ENCODE measurements at places on chromosomes 3 and 15.

- no peak for DNase-seq
Measured at GRCh38 chr3:159366476-159366875, 564.6 kb downstream of the MFSD1 start.

DNA sequence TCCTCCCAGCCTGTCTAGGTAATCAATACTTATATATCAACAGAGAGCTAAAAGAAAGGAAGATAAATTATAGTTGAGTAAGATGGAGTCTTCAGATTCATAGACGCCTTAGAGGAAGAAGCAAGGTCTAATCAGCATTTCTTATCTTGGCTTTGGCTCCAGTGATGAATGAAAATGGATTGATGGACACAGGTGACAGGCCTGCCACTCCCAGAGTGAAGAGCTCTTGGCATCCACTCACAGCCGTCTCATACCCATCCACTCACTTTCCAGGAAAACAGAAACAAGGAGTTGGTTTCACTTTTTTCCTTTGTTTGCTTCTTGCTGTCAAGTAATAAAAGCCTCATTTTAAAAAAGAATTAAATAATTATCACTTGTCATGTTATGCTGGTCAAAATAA, 168.2 kb downstream of the MFSD1 start:
- no peak for DNase-seq

GRCh38 chr3:71254281-71255057, 329.1 kb downstream of the FOXP1 start:
- DNase-seq: no peak

GRCh38 chr3:2861120-2861519, 249.1 kb downstream of the IL5RA start:
- DNase-seq: no peak

GRCh38 chr3:52001443-52001974, 5.8 kb upstream of the RPL29 start:
- peak; percentile 89 for DNase-seq

GRCh38 chr3:141796081-141796888, 33.1 kb downstream of the GRK7 start:
- DNase-seq: peak; percentile 71

DNA sequence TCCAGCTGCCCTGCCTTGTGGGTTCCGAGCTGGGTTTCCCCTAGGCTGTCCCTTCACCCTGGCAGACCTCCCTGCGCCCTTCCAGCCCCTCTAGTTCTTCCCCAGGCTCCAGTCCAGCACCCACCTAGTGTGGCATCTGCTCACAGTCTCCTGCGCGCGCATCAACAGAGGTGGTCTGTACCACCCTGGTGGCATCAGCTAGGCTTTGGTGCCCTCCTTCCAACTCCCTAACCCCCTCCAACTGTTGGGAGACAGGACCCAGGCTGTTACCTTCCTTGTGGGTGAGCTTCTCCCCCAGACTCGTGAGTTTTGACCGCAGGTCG, 8.0 kb downstream of the CALML4 start:
- no peak for DNase-seq

DNA sequence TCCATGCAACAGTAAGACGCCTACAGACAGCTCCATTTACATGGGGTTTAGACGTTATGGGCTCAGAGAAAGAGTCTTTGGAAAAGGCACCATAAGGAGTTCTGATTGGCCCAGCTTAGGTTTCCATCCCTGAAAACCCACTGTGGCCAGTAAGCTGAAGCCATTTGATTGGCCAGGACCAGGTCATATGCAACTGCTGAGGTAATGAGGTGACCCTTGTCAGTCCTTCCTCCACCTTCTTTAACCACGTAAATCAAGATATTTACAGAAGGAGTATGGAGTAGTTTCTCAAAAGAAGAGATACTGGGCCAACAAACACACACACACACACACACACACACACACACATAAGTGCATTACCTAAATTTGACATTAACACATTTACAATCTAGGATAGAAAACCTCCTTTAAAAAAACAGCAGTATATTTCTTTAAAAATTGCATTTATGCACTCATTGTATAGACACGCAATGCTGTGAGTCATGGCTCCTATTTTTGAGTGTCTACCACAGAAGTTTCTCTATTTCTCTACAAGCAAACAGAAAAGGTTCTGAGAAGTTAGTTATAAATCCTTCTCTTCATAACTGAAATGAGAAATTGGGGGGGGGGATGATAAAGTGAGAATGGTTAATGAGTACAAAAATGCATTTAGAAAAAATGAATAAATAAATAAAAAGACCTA, 16.3 kb upstream of the MB21D2 start:
- no peak for DNase-seq

DNA sequence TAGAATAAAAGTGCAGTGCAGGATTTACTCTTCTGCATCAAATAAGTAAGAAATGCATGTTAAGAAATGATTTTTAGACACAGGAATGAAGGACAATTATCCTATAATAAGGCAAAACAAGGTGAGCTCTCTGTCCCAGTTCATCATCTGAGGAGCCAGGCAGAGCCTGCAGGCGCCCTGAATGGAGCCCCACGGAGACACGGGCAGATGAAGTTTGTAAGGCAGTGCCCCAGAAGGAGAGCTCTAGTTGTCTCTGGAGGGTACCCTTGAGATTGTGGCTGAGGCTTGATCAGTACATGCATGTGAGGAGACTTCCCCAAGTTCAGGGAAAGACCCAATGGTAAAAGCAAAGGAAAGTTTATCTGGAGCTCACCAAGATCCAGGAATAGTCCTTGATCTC, 50.3 kb downstream of the ATP10A start:
- DNase-seq: no peak

DNA sequence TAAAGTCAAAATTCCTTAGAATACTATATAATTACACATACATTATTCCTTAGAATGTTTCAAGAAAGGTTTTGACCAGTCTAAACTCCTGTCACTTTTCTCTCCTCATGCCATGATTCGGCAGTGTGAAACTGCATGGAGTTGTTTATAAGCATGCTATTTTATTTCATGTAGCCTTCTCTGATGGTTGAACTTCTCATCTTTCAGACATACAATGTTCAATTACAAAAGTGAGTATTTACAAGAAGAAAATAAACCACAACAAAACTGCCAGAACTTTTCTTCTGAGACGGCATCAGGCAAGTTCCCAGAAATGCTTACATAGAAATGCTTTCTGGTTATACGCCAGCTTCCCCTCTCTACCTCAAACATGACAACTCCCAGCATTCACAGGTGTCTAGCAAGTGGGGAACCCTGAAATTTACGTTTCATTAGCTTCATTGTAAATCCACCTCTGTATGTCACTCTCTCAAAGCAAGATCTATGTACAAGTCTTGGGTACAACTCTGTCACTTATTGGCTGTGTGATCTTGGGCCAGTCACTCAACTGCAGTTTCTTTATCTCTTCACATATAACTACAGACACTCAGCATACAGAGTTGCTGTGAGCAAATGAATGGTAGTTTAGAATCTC, 42.7 kb downstream of the HDGFL3 start:
- no peak for DNase-seq

DNA sequence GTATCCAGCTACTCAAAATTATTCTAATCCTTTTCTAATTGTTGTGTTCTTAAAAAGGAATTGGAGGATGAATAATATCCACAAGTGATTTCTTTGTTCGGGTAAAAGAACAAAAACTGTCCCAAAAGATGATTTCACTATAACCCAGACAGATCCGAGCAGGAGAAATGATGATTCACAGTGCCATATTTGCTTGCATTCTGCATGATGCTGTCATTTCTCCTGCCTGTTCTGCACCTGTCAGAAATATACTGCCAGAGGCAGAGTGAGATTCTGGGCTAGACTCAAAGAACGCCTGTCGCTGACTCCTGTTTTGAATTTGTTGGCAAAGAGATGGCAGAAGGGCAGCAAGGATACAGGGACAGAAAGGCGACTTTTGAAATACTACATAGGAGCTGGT, 34.7 kb upstream of the SLC24A5 start:
- DNase-seq: no peak

DNA sequence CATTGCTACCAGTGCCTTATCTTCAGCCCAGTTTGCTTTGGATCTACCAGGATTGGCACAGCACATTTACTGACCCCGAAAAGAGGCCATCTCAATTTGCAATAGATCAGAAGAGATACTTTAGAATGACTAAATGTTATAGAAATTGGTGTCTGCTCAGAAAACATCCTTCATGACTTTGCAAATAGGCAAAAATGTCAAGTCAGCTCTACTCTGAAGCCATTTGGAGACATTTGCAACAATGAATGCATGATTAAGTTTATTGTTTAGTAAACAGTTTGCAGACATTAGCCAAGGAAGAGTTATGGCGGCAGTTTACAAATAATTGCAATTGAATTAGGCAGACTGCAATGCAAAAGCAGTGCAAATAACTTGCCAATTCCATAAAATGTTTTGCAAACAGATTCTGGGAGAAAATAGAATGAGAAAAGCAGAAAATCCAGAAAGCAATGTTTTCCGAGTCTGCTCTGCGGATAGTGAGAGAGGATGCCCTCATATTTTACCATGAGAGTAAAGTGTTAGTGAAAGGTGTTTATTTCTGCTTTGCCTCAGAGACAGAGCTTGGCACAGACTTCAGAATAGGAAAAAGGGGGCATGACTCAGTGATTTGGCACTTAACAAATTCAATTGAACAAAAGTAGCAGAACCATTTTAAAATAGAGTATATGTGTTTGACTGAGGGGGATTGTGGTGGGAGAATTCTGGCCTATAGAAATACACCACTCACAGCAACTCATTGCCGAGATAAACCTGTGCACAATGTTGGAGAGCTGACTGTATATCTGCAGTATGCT, 334.9 kb upstream of the NR2F2 start:
- no peak for DNase-seq

DNA sequence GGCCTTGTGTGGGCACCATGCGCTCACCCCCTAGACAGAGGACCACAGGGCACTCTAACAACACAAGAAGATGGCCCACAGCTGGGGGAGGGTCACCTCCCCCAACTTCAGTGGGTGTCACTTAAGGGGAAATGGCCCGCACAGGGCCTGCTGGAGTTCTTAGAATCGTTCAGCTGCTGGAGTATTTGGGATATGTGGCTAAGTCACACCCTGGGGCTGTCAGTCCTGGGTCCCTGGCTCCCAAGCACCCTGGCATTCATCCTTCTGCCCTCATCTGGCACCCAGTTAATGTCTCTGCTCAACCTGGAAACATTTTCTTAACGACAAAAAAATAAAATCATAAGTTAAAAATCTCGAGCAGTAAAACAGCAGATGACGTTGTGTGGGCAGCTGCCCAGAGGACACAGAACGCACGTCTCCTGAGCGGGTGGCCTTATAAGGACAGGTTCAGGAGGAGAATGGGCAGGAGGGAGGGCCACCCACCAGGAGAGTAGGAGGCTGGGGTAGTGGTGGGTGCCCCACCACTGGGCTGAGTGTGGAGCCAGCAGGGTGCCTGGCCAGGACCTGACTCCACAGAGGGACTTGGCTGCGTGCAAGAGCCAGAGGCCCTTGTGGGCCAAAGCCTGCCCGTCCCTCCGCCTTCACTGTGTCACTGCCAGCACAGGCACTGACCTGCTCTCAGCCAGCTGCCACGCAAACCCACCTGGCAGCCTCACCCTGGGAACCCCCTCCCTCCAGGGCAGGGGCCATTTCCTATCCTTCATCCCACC, 11.5 kb downstream of the KBTBD13 start:
- DNase-seq: no peak

DNA sequence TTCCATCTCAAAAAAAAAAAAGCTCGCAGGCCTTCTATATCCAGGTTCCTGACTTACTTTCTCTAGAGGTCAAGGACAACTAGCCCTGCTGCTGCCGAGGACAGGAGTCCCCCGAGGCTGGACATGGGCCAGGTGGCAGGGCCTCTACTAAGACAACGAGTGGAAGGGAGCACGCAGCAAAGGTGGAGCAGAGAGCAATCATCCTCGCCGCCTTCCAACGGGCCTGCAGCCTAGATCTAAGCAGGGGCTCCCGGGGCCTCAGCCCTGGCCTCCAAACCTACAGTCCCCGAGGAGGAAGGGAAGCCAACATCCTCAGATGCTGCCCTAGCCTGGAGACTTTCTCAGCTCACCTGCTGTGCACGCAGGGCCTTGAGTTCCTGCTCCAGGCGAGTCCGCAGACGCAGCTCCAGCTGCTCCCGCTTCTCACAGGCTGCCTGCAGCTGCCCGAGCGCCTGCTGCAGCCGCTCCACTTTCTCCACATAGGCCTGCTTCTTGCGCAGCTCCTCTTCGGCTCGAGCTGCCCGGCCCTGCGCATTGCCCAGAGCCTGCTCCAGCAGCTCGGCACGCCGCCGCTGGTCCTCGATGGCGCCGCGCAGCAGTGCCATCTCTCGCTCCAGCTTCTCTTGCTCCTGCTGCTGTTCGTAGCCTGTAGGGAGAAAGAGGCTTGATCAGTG, 12.9 kb downstream of the AMOTL2 start:
- DNase-seq: no peak

- DNase-seq: no peak
Measured at GRCh38 chr3:12974819-12975218, 98.4 kb downstream of the IQSEC1 start.

DNA sequence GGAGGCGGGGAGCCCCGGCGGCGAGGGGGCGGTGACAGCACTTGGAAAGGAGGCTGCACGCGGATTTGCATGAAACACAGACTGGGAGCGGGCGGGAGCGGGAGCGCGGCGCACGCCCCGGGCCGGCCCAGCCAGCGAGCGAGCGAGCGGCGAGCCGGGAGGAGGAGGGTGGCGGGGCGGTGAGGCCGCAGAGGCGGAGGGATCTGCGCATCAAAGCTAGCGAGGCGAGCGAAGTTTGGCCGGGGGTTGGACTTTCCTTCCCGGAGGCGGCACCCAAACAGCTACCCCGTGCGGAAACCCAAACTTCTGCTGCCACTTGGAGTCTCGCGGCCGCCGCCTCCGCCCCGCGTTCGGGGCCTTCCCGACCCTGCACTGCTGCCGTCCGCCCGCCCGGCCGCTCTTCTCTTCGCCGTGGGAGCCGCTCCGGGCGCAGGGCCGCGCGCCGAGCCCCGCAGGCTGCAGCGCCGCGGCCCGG, at the start of gene SMAD3:
Gene SMAD3 (plus strand): TSS at position 72 of the 475 bp plus-strand sequence. CDS start 553 bp downstream, outside the sequence.
- DNase-seq: peak; percentile 82

- no peak for DNase-seq
Measured at GRCh38 chr3:139534992-139535879, 4.3 kb downstream of the RBP1 start.

GRCh38 chr3:195763843-195764825, 43.4 kb downstream of the MUC20 start:
- no peak for DNase-seq

DNA sequence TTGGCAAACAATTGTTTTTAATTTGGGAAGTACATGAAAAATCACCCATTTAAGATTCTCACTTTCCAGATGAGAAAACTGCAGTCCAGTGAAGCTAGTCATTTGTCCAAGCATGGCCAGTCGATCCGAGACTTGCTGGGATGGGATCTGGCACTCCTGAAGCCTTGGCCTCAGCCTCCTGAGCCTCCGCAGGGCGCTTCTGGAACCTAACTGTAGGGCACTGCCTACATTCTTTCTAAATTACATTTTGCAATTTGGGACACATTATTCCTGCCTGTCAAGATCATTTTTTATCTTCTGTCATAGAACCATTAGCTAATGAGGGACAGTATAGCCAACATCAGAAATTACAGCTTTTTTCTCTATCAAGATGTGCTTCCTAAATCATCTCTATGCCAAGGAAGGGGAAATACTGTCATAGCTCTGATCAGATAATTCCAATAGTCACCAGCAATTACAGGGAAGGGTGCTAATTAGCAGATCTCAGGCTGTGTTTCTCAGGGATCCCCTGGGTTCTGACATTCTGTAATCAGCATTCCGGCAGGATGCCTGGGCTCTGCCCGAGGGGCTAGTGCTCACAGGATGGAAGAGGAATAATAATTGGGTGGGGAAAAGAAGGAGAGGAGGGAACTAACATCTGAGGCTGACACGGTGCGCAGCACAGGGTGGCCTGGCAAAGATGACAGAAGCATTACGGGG, 28.3 kb downstream of the ANAPC13 start:
- DNase-seq: no peak
